Kasumi-1 (cell line): ENCODE measurements at places on chromosomes 2 and 18.

- DNase-seq: peak; percentile 8
Observed at GRCh38 chr2:98713332-98714015, 17.5 kb downstream of the MGAT4A start.

GRCh38 chr2:175180701-175181103 is 808 bp downstream of the ATP5MC3 start:
- peak; percentile 76 for DNase-seq

GRCh38 chr2:202944408-202944807 is 32.3 kb downstream of the CARF start:
- no peak for DNase-seq

DNA sequence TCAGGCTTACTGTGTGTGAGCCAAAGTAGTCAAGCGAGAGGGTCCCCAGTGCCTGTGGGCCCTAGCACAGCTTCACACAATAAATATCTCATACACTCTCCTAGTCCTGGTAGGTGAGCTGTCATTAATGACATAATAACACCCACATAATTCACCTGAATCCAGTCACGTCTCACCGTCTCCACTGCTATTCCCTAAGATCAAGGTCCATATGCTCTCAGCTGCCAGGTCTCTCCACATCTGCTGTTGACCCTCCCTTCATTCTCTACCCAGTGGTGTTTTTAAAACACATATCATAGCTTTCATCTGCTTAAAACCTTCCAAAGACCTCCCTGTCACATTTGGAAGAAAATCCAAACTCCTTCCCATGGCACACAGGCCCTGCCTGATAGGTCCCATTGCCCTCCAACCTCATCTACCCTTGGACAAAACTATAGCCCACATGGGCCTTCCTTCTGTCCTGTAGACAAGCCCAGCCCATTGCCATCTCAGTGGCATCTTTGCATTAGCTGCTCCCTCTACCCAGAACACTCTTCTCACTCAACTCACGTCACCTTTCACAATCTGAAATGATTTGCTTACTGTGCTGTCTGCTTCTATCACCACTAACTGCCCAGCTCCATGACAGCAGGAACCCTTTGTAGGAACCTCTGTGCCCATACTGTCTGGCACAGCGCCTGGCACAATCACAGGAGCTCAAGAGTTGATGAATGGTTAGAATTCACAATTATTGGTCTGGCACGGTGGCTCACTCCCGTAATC is 7.5 kb downstream of the KCNG3 start:
- no peak for DNase-seq

GRCh38 chr2:134348239-134348638 is 94.4 kb downstream of the MGAT5 start:
- DNase-seq: no peak

GRCh38 chr2:61949714-61950560 is 44.5 kb downstream of the COMMD1 start:
- DNase-seq: no peak

DNA sequence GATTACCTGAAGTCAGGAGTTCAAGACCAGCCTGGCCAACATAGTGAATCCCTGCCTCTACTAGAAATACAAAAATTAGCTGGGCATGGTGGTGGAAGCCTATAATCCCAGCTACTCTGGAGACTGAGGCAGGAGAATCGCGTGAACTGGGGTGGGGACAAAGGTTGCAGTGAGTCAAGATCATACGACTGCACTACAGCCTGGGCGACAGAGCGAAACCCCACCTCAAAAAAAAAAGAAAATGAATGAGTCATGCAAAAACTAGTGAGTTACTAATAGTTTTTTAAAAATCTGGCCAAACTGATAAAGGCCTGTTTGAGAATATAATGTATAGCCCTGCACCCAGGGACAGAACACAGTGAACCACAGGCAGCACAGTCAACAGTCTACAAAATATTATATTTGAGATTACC is 17.5 kb downstream of the AFG3L2 start:
- no peak for DNase-seq
